ENCODE measurements at places on chromosomes 16 and 17.

- H3K27ac ChIP-seq, result no peak overlapping the region
- H3K36me3 ChIP-seq, result no peaks in the 10 kb centered on the region
- H3K4me1 ChIP-seq, result peaks cover 8% of the 10 kb centered on the region
Observed at GRCh38 chr16:79388396-79388795, 212.1 kb downstream of the MAF start.

- no peak overlapping the region for H3K4me3 ChIP-seq
- no peaks in the 10 kb centered on the region for H3K4me1 ChIP-seq
- H3K27me3 ChIP-seq, result no peaks in the 10 kb centered on the region
Observed at GRCh38 chr16:35221482-35222185, 1762.2 kb downstream of the TP53TG3F start.

GRCh38 chr16:85171759-85172454, 59.6 kb upstream of the CIBAR2 start:
- H3K27ac ChIP-seq, result no peak overlapping the region
- H3K4me3 ChIP-seq, result no peak overlapping the region
- peaks cover 35% of the 10 kb centered on the region for H3K27me3 ChIP-seq
- H3K4me1 ChIP-seq, result no peaks in the 10 kb centered on the region
- no peaks in the 10 kb centered on the region for H3K36me3 ChIP-seq

- H3K4me1 ChIP-seq, result peaks cover 46% of the 10 kb centered on the region
Observed at GRCh38 chr17:9566067-9566466, 9.6 kb downstream of the STX8 start.

DNA sequence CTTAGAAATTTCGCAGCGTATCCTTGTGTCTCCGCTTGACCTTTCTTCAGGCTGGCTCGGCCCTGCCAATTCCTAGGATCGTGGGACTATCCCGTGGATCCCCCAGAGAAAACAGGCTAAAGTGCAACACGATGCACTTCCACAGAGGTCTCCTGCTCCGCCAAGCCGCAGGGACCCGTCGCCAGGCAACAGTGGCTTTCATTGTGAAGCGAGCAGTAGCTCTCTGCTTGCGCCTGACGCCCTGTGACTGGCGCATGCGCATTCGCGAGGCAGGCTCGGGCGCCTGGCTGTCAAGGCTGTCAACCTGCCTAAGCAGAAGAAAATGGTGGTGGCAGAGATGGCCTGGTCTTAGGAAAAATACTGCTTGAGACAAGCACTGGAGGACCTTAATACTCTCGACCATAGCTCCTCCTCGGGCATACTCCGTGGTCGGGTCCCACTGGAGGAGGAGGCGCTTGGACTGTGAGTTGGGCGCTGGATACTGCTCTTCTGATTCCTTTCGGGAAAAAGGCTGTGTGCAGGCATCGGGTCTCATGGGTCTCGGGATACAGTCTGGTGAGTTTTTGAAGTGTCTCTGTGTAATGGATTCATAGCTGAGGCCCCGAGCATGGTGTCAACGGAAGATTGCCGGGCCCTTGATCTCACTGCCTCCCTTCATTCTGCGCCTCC, 2336.1 kb downstream of the TP53TG3F start:
- no peak overlapping the region for H3K4me3 ChIP-seq
- H3K36me3 ChIP-seq, result peaks cover 20% of the 10 kb centered on the region

- H3K4me1 ChIP-seq, result no peaks in the 10 kb centered on the region
- H3K27ac ChIP-seq, result no peak overlapping the region
- H3K36me3 ChIP-seq, result no peaks in the 10 kb centered on the region
- peaks cover 5% of the 10 kb centered on the region for H3K27me3 ChIP-seq
- H3K4me3 ChIP-seq, result no peak overlapping the region
Observed at GRCh38 chr17:9729034-9729650, 62.2 kb downstream of the DHRS7C start.

GRCh38 chr16:84818989-84819643, 669 bp upstream of the CRISPLD2 start:
- H3K36me3 ChIP-seq, result no peaks in the 10 kb centered on the region
- no peak for DNase-seq
- peaks cover 9% of the 10 kb centered on the region for H3K4me1 ChIP-seq
- H3K4me3 ChIP-seq, result no peak overlapping the region

- no peak for DNase-seq
- H3K4me3 ChIP-seq, result no peak overlapping the region
Observed at GRCh38 chr17:73872816-73873215, 228.6 kb upstream of the SDK2 start.

- peaks cover 46% of the 10 kb centered on the region for H3K4me1 ChIP-seq
- H3K27ac ChIP-seq, result peak overlapping the region; percentile 88
- peaks cover 4% of the 10 kb centered on the region for H3K36me3 ChIP-seq
- H3K27me3 ChIP-seq, result no peaks in the 10 kb centered on the region
Observed at GRCh38 chr17:18037486-18037885, 1.5 kb downstream of the ATPAF2 start.

DNA sequence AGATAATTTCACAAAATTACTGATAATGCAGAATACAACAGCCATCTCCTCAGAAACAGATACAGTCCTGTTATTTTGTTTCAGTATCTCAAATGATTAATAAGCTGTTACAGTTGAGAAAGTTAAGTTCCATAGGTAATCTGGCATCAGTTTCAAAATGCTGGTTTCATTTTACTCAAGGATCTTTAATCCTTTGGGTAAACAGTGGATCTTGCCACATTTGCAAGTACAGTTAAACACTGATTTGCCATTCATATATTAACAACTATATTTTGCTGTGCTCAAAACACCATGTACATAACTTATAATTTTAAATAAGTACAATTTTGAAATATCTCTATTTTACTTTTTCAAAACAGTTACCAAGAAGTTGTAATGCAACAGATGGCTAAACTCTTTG, 31.2 kb downstream of the RPGRIP1L start:
- H3K4me1 ChIP-seq, result no peaks in the 10 kb centered on the region
- H3K27me3 ChIP-seq, result no peaks in the 10 kb centered on the region
- DNase-seq, result no peak
- no peaks in the 10 kb centered on the region for H3K36me3 ChIP-seq
- no peak overlapping the region for H3K27ac ChIP-seq

DNA sequence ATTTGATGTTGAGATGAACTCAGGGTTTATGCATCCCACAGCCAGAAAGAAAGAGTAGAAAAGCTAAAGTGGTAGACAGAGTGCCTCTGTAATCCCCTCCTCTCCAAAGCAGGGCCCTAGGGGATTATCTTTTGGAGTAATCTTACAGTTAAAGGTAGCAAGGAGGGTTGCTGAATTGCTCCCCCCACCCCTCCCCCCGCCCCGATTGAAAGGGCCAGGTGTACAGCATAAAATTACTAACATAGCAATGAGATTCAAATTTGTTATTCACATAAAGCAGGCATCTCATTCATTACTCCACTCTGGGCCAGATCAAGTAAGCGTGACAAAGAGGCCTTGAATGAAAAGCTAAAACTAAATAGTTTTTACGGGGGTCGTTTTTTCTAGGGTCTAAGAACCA, 72.7 kb downstream of the STH start:
- H3K36me3 ChIP-seq, result peaks cover 4% of the 10 kb centered on the region
- H3K27ac ChIP-seq, result no peak overlapping the region
- no peak overlapping the region for H3K4me3 ChIP-seq
